Mucosa of gallbladder (tissue), 1 donor: ENCODE measurements at places on chromosomes 16 and 17. TPM values are rescaled to one million over a fixed set of nuclear protein-coding genes. Genes with fewer than 3 reads are reported as not detected.

The TBC1D3C gene
- not detected for total RNA-seq

The STAT5A gene
- total RNA-seq = 30.8 TPM

GRCh38 chr16:85329059-85329812, 217.0 kb upstream of the CIBAR2 start:
- DNase-seq = no peak

- no peak for DNase-seq
These were observed 7.7 kb upstream of the ST6GALNAC2 start for GRCh38 chr17:76593384-76593826.

DNA sequence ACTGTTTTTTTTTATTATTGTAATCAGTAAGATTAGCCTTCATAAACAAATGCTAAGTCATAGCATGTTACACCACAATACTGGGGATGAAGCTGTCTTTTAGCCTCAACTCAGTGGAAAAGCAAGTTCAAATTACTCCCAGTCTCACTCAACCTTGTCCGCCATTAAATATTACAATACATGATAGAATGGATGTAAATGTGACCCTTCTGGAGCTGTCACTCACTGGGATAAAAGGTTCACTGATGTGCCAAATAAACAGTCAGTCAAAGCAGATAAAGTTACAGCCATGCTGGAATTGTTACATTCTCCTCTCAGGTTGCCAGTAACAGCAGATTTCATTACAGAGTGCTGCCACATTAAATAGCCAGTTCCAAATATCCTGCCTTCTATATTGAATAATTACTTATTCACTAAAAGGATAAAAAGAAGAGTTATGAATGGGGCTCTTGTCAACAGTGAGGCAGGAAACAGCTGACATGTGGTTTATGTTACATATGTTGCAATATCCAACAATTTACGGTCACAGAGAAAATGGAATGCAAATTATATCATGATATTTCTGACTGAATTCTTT, 53.4 kb downstream of the BRIP1 start:
- DNase-seq = no peak

GRCh38 chr17:39899215-39899614, 19.2 kb downstream of the GSDMB start:
- DNase-seq = no peak

- DNase-seq = no peak
These were observed 92.6 kb upstream of the ASIC2 start for GRCh38 chr17:33385713-33386112.

DNA sequence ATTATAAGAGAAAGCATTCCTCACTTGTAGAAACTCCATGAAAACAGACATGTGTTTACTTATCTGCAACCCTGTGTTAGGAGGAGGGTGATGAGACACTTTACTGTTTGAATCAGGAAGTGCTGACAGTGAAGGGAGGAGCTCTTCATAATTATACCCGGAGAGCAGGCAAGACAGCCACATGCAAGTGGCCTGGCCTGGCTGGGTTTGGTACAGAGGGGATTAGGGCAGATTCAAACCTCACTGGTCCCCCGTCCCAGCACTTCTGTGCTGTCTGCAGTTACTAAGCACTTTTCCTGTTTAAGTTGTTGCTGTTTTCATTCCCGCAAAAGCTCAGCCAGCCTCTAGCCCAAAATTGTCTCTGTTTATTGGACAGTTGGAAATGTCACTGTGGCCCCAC, 78.5 kb downstream of the WWOX start:
- no peak for DNase-seq

DNA sequence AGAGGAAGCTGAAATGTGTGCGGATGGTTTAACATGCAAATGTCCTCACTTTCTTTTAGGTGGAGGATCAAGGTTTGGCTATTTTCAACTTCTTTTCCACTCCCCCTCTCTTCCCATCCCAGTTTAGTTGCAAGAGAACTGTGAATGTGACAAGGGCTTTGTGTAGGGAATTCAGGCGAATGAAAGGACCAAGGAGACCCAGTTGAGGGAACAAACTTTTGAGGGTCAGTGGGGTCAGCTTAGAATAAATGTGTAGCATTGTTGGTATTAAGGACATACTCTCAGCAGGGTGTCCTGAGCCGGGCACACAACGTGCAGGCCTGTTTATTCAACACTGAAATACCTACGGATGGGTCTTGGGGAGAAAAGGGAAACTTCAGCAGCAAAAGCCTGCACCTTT, 346.0 kb downstream of the PMP22 start:
- DNase-seq = no peak

- no peak for DNase-seq
These were observed 29.9 kb upstream of the TOM1L1 start for GRCh38 chr17:54870671-54871175.
